LNCaP clone FGC (cell line): ENCODE measurements at places on chromosomes 7 and 10.

GRCh38 chr7:43461349-43462024 is 121.4 kb upstream of the STK17A start:
- no peak for DNase-seq

DNA sequence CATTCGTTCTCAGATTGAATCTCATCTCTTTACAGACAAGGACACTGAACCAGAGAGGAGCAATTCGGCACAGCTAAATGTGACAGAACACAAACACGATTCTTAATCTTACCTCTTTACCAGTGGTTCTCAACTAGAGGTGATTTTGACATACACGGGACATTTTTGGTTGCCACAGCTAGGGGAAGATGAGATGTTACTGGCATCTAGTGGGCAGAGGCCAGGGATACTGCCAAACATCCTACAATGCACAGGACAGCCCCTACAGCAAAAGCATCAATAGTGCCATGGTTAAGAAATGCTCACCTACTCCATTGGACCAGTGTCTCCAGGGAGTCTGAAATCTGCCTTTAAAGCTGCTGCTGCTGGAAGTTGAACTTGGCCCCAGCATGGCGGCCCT is 27.3 kb downstream of the PDE1C start:
- DNase-seq, result no peak

- DNase-seq, result no peak
Observed at GRCh38 chr10:4934391-4934987, 28.7 kb upstream of the AKR1C1 start.

DNA sequence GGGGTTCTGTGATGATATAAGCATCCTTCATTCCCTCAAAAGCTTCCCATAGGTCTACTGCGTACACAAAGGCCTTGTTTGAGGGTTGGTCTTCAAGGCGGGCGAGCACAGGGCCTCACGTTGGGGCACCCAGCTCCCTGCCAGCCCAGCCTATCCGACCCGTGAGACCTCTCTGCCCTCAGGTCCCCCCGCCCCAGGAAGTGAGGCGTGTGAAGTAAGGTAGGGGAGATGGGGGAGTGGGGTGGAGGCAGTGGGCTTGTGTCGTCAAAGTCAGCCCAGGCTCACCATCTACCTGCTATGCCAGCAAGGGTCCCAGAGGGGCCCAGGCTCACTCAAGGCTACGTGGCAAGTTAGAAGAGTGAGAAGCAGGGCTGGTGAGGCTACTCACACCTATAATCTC is 47.6 kb upstream of the ELFN1 start:
- DNase-seq, result no peak

GRCh38 chr10:108147346-108147745 is 982.8 kb upstream of the SORCS1 start:
- DNase-seq, result no peak

DNA sequence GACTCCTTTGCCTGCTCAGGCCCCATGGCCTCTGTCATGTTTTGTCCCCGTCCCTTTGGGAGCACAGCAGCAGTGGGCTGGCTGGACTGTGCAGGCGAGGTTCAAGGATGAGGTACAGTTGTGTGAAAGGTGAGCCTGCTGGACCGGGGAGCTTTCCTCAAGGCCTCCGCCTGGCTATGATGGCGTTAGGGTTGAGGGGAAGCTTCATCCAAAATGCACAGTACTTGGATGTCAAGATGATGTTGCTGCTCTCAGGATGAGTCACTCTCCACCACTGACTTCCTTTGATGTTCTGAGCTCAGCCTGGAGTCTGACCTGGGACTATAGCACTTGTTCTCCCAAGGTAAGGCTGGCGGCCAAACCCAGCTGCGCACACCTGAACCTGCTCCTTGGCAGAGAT is 152.7 kb upstream of the SHH start:
- DNase-seq, result no peak
